Activated T-cell treated with anti-CD3 and anti-CD28 coated beads for 1 hour (primary cell): ENCODE measurements at places on chromosomes 4 and X.

DNA sequence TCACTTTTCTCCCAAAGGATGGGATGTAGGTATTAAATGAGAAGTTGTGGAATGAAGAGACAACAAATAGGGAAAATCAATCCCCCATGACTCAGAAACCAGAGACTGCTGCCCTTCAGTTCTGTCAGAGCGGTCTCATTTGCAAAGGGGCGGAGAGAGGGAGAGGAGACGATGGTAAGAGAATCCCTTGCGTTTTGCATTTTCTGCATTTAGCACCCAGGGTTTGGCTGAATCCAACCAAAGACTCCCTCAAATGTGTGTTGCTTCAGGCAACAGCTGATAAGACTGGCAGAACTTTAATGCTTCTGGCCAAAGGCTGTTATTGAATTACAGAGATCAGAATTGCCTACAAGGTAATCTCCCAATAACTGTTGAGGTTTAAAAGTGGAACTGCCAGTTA is 230.2 kb downstream of the EVC2 start:
- no peak for DNase-seq

DNA sequence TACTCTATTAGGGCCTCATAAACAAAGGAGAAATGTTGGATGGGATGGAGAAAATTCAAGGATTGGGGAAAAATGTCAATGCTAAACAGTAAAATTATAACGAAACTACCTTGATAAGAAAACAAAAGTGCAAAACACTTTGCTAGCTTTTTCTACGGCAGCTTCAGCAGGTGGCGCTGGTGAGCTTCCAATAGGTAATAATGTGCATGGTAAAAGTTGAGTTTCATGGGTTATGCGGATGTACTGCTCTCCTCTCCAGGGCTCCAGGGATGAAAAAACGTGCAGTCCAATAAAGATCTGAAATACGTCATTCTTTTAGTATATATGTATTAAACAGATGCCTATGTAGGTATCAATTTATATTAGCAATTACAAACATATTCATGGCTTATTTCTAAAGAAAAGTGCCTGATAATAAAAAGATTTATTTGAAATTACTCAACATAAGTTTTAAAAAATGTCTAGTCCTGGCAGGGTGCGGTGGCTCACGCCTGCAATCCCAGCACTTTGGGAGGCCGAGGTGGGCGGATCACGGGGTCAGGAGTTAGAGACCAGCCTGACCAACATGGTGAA is 239.6 kb downstream of the GRXCR1 start:
- DNase-seq: no peak

DNA sequence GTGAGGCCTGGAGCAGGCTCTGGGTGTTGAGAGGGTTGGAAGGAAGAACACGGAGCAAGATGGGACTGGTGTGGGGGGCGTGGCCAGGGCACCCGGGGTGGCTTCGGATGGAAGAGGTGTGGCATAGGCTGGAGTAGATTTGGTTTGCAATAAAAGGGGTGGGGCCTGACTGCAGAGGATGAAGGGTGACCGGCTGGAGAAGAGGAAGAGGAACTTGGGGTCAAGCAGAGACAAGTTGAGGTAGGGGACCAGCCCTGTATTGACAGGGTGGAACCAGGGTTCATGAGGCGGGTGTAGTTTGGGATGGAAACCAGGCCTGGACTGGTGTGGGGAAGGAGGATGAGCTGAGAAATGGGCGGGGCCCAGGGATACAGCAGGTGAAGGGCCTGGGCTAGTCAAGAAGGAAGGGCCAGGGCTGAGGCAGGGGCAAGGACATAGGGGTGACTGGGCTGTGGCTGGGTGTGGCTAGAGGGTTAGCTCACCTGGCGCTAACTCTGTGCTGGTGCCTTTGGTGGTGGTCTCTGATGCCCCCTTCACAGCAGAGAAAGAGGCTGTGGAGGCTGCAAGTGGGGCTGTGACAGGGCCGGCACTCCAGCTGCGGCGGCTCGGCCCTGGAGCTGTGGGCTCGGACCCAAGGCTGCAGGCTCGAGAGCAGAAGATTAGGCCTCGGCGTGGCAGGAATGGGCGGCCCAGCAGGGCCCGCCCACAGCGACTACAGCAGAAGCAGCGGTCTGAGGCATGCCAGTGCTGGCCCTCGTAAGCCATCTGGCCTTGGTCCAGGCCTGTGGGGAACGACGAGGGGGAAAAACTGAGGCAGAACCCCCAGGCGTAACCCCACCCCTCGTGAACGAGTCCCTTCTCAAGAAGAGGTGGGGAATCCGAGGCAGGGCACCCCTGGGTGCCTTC is 5.0 kb downstream of the PLP2 start:
- DNase-seq: no peak

DNA sequence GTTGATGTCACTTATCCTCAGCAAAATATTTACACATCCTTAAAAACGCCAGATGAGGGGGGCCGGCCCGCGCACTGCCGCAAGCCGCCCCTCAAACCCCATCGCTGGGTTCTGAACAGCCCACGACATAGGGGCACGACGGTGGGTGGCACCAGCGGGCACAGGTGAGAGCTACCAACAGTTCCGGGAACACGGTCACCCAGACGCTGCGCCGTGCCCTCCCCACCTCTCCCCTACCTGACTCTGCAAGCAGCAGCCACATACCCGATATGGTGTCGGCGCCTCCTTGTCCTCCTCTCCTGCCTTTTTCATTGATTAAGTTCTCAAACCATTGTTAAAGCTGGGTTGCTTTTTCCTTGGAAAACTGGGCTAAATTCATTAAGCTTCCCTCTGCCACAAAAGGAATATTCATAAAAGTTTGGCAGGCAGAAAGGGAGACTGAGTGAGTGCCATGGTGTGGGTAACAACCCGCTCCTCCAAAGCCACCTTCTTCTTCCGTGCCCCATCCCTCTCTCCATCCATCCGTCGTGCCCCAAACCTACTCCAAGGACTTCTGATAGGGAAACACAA is 1.4 kb downstream of the RAI2 start:
- DNase-seq: peak; percentile 12

GRCh38 chr4:134540588-134540987 is 339.0 kb upstream of the PABPC4L start:
- DNase-seq: no peak

DNA sequence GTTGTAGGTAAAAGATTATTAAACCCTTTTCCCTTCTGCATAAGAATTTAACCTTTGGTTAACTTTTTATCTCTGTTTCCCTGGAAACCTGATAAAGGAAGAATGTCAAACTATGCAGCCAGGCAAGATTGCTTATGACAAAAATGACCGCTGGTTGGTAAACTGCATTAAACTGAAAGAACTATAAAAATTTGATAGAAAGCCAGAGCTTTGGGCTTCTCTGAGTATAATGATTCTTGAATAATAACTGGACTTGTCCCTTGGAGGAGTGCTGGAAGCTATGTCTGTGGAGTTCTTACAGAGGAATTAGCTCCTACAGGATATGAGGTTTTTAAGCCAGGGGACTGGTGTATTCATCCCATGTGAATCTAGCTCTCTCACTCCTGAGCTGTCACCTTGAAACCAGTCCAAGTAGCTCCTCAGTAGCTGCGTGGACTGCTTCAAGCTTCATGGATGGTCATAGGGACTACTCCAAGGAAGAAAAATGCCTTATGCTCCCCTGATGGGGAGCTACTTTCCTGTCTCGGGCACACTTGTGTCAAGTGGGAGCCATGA is 52.0 kb downstream of the RASL11B start:
- DNase-seq: no peak

GRCh38 chrX:78673246-78673645 is 14.1 kb upstream of the RTL3 start:
- no peak for DNase-seq

DNA sequence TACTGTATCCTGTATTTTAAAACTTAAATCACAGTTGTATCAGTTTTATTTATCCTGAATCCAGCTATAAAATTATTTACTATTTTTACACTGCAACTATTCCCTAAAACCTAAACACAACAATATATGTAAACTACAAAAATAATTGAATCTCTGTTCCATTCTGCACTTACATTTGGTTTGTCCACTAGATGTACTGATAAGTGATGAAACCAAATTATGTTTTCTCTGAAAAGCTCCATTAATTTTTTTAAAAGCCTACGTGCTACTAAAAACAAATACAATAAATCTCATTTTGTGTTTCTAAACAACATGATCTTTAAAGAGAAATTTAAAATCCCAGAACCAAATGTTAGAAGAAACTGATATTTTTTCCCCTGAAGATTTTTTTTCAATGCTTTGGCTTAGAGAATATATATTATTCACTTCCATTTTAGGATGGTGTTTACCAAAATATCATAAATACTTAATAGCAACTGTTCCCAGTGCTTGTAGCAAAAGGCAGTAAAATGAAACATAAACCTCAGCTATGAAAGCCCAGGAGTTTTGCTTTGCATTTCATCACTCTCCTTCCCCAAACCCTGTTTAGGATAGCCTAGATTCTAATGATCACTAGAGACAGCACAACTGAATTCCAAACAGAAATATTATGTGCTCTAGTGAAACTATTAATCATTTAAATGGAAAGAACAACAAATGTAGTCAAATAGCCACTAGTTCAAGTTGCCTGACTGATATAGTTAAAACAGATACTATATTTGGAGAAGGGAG is 19.7 kb downstream of the ANTXR2 start:
- no peak for DNase-seq

GRCh38 chrX:35919536-35920309 is at the start of gene CFAP47:
Gene CFAP47, plus strand, starts transcription at chrX:35919734. Its CDS starts 66 bp downstream, at chrX:35919800.
- DNase-seq: no peak

GRCh38 chrX:21656587-21657317 is 1.4 kb downstream of the KLHL34 start:
- no peak for DNase-seq

GRCh38 chr4:74463123-74463522 is 18.2 kb downstream of the AREG start:
- no peak for DNase-seq

DNA sequence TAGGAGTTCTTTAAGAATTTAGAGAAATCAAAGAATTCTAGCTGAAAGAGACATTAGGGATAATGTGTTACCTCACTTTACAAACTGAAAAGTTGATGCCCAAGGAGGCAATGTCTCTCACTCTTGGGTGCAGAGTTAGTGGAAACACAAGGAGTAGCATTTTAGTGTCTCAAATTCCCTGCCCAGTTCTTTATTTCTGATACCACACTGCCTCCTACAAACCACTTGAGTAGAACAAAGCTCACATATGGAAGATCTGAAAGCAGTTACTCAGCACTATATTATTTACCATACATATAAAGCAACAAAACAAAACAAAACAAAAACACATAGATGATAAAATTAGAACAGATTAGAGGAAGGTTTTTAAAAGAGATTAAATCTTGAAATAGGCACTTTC is 124.2 kb downstream of the REELD1 start:
- DNase-seq: no peak

DNA sequence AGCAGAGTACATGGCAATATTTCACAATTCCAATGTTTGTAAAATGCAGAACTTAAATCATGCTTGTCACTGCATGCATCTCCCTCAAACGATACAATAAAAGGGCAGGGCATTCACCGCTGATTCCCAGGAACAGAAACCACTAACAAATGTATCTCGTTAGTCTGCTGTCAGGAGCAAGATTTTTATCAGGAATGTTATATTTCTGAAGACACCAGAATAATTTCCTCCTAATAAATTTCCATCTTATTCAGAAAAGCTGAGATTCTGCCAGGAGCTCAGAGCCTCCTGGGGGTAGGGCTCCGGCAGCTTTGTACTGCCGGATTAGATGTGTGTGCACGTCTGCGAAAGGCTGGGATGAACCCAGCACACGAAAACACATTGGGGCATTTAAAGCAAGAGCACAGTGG is 54.0 kb upstream of the LDB2 start:
- no peak for DNase-seq
